Fibroblast of mammary gland (primary cell): ENCODE measurements at places on chromosomes 5 and 9.
A peak's percentile ranks its signal among the peaks of the same experiment; 100 is the strongest.

DNA sequence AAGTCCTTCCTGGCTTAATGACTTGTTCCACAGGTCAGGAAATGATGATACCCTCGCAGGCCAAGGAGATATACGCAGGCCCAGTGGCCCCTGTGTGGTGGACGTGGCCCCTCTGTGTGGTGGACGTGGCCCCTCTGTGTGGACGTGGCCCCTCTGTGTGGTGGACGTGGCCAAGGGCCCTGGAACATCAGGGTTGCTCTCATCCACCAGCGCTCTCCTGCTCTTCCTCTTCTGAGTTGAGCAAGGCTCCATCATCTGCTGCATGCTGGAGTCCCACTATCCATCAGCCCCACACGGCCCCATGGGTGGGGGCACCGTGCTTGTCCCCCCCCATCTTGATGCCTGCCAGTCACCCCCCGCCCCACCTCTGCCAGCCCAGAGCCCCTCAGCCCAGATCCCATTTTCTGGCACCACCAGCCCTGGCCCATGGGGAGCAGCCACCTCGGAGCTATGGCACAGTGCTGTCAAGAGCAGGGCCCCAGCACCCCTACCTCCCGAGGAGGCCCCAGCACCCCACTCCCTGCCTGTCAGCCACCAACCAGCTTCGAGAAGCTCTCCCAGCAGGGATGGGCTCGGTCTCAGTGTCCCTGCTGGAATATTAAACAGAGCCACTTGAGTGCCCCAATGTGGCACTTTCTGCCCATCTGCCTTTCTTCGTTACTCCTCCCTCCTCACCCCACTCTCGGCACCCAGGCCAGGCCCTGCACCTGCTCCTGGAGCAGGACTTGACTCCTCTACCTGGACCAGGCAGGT is 8.1 kb downstream of the LRRC14B start:
- no peak for DNase-seq

GRCh38 chr5:78760366-78760765 is 111.8 kb upstream of the LHFPL2 start:
- DNase-seq: no peak

GRCh38 chr5:133868946-133869518 is 99.4 kb downstream of the C5orf15 start:
- DNase-seq: peak; percentile 73

GRCh38 chr5:95963650-95964410 is 2.2 kb upstream of the ELL2 start:
- peak; percentile 57 for DNase-seq

DNA sequence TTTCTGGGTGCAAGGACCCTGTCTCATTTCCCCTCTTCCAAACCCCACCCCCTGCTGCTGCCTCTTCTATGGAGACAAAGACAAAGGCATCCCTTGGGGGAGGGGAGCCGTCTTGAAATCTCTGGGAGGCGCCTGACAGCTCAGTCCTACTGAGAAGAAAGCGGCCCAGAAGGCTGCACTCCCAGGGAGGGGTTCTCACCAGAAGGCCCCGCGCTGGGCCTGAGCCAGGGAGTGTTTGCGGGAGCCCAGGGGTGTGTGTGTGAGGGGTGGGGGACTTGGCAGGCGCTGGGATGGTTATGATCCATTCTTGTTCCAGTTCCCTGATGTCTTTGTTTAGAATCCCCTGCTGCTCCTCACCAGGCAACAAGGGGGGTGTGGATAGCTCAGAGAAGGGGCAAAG is 45.7 kb upstream of the ALDH1B1 start:
- DNase-seq: no peak

DNA sequence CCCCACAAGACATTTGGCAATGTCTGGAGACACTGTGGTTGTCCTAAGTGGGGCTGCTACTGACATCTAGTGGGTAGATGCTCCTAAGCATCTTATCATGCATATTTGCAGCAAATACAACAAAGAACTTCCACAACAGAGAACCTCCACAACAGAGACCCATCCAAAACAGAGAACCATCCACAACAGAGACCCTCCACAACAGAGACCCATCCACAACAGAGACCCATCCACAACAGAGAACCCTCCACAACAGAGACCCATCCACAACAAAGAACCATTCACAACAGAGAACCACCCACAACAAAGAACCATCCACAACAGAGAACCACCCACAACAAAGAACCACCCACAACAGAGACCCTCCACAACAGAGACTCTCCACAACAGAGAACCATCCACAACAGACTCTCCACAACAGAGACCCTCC is 32.8 kb downstream of the ARPC5L start:
- peak; percentile 64 for DNase-seq

- DNase-seq: peak; percentile 71
Observed at GRCh38 chr5:138641547-138642298, 66.5 kb upstream of the HSPA9 start.

DNA sequence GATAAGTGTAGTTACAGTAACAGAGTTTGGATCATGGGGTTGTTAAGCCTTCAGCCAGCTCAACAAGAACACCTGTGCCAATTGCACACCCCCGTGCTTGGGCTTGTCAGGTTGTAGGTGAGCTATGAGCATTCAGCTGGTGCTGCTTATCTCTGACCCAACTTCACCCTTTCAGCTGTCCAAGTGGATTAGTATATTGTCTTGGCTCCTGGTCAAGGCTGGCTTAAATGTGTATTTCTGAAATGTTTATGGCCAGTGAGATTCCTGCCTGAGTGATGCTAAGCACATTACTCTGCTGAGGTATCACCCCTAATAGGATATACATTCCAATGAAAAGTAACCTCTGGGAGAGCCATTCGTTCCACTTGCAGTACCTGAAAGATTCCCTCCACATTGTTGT is 44.2 kb upstream of the LMNB1 start:
- DNase-seq: no peak

GRCh38 chr5:60196385-60197113 is 303.0 kb upstream of the PDE4D start:
- DNase-seq: peak; percentile 98

- peak; percentile 20 for DNase-seq
Observed at GRCh38 chr5:143680672-143681259, 131.2 kb upstream of the HMHB1 start.
